ENCODE measurements at places on chromosomes 1 and 21.
A peak's percentile ranks its signal among the peaks of the same experiment; 100 is the strongest.

GRCh38 chr21:36155603-36156338 is 853 bp upstream of the DOP1B start:
- no peak for DNase-seq

- no peak for DNase-seq
Measured at GRCh38 chr1:158952416-158952815, 21.1 kb downstream of the PYHIN1 start.

- DNase-seq: no peak
Measured at GRCh38 chr1:185409763-185410528, 92.9 kb upstream of the IVNS1ABP start.

- no peak for DNase-seq
Measured at GRCh38 chr1:85413169-85413568, 51.8 kb downstream of the DDAH1 start.

DNA sequence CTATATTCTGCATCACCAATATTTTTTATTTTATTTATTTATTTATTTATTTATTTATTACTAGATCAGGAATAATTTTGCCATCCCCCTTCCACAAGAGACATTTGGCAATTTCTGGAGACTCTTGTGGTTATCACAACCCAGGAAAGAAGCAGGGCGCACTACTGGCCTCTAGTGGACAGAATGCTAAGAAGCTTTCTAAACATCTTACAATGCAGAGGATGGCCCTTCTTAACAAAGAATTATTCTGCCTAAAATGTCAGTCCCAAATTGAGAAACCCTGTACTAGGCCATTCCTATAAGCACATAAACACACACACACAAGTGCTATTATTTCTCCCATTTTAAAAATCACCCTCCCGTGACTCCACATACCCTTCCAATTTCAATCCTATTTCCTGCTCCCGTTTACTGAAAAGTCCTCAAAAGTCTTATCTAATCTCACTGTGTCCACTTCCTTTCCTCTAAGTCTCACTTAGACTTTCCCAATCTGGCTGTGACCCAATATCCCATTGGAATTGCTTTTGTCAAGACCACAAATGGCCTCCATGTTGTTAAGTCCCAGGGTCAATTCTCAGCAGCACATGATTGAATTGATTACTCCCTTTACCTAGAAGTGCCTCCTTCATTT is 43.7 kb upstream of the RNF11 start:
- DNase-seq: peak; percentile 13

DNA sequence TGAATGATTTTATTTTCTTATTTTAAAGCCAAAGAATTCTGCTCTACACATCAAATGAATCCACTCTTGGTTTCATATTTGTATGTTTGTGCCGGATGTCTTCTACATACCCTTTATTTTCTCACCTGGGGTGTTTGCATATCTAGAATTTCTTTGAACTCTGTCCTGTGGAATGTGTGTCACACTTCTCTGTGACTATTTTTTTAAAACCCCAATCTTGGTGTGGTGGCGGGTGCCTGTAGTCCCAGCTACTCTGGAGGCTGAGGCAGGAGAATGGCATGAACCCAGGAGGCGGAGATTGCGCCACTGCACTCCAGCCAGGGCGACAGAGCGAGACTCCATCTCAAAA is 35.4 kb downstream of the CENPF start:
- DNase-seq: no peak

DNA sequence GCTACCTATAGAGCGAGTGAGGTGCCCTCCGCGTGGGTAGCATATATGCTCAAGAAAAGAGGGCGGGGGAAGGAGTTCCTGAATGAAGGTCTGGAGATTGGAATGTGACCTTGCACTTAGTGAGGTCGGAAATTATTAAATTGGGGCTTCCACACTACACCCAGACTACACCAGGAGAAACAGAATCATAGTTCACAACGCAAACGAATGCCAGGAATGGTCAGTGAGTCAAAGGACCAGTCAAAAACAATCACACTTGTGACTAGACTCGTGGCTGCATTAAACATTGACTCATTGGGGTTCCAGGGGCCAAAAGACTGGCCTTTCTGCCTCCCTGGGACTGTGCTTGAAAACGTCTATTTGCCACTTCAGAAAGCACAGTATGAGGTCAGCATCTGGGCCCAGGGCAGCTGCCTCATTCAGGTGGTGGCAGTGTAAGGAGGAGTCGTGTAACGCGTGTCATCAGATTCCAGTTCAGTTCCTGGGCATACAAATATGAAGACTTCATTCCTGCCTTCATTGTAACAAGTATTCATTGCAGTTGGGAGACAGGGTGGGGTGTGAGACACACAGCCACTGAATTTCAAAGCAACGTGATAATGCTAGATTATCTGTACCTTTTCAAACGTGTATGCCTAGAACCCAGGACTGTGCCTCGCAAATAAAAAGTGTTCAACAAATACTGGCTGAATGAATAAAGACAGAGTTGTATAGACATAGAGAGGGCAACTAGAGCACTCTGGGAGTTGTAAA is at the start of gene YOD1:
Gene YOD1, minus strand, starts transcription at position 18 of the 753 bp plus-strand sequence. CDS start 178 bp downstream, outside the sequence.
- DNase-seq: no peak

DNA sequence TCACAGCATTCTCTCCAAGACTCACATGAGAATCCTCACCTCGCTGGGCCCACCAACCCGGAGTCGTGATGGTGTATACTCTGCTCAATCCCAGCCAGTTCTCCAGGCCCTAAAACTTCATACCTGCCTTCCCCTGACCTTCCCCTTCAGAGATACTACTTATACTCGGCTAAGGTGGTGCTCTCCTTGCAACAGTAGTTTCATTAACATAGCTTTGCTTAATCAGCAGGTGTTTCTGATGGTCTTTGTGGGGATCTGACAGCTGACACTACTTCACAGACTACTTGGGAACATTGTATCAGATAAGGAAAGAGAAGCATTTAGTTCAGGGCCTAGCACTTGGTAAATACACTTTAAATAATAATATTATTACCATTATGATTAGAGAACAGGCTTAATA is 301.5 kb upstream of the DAB1 start:
- no peak for DNase-seq

DNA sequence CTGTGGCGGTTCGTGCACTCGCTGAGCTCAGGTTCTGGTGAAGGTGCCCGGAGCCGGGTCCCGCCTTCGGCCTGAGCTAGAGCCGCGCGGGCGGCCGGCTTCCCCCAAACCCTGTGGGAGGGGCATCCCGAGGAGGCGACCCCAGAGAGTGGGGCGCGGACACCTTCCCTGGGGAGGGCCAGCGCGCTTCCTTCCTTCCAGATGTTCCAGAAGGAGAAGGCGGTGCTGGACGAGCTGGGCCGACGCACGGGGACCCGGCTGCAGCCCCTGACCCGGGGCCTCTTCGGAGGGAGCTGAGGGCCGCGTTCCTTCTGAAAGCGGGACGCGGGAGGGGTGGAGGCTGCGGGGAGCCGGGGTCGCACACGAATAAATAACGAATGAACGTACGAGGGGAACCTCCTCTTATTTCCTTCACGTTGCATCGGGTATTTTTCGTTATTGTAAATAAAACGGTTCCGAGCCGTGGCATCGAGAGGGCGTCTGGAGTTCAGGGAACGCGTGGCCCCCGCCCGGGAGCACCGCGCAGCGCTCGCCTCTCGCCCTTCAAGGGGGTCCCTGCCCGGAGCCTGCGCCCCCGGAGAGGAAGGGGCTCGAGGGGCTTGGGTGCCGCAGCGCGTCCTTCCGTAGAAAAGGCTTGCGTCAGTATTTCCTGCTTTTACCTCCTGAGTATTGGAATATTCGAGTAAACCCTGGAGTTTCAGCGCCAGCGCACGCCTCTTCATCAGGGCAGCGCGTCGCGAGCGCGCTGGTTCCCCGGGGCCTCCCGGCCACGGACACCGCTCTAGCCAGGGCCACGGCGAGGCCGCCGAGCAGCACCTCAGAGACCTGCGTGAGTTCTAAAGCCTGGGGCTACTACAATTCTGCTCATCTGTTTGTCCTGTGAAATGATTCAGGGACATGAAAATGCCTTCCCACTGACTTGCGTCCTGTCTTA is 11.5 kb downstream of the YBEY start:
- DNase-seq: no peak

- no peak for DNase-seq
Measured at GRCh38 chr1:109535971-109536491, 3.6 kb upstream of the GPR61 start.

GRCh38 chr1:202462342-202463076 is 114.0 kb downstream of the PPP1R12B start:
- DNase-seq: no peak

DNA sequence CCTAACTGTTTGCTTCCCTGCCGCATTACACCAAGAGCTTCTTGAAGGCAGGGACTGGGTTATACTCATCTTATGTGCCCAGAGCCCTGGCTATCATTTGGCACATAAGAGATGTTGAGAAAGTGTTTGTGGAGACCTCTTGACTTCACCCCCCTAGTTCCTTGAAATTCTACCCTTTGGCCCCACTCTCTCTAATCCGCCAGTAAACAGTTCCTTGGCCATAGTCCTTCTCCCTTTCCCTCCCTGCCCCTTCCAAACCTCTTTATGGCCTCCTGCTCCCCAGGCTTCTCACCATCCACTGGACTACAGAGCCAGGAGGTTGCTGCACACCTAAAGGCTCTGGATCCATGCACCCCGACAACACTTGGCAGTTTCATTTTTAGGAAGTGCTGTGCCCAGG is 1.5 kb upstream of the CDK18 start:
- DNase-seq: no peak

- no peak for DNase-seq
Measured at GRCh38 chr1:10671090-10671489, 125.4 kb downstream of the CASZ1 start.

- no peak for DNase-seq
Measured at GRCh38 chr1:98196012-98196411, 275.2 kb upstream of the DPYD start.

DNA sequence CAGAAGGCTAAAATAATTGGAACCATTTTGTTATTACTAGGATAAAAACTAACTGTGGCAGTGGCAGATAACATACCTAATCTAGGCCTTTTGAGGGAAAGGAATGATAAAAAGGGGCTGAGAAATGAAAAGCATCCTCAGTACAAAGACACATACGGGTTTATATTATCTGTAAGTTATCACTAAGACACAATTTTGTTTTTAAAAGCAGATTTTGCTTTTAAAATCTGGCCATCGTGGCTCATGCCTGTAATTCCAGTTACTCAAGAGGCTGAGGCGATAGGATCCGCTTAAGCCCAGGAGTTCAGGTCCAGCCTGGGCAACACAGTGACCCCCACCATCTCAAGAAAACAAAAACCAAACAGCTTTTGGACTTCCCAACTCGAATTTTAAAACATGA is 24.8 kb upstream of the HP1BP3 start:
- no peak for DNase-seq

GRCh38 chr21:39885119-39885848 is 18.0 kb downstream of the PCP4 start:
- no peak for DNase-seq

- no peak for DNase-seq
Measured at GRCh38 chr1:203726417-203726867, 38.5 kb upstream of the LAX1 start.

GRCh38 chr1:85806236-85806965 is 98.2 kb upstream of the ZNHIT6 start:
- DNase-seq: no peak

GRCh38 chr1:26129778-26130177 is 18.2 kb downstream of the PDIK1L start:
- no peak for DNase-seq

DNA sequence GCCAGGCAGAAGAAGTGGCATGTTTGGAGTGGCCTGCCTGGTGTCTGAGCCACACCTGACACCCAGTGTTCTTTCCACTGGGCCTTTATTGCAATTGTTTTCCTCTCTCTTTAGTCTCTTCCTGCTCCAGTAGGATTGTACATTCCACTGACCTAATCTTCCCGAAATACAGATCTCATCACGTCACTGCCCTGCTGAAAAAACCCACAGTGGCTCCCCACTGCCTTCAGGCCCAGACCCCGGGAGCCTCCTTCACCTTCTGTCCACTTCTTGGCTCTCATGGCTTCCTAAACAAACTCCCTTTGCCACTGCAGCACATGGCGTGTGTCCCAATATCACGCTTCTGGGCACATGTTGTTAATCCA is 25.3 kb upstream of the ATP5PO start:
- no peak for DNase-seq

GRCh38 chr1:30412241-30413110 is 310.9 kb downstream of the MATN1 start:
- DNase-seq: no peak

DNA sequence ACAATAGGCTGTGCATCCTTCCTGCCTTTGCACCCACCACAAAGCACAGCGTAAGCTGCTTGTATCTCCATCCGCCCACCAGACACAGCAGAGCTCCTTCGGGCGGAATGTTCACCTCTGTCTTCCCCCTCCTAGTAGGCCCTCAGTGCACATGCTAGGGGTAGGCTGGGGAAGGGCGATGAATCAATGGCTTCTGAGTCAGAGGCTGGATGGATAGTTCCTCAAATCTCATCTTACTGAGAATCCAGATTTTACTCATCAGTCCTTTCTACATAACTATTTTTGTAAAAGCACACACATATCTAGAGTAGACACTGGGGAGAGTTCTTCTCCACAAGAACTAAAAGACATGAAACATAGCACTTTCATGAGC is 73.8 kb downstream of the BCAR3 start:
- DNase-seq: no peak

GRCh38 chr1:147238053-147238902 is 4.2 kb upstream of the CHD1L start:
- DNase-seq: no peak

DNA sequence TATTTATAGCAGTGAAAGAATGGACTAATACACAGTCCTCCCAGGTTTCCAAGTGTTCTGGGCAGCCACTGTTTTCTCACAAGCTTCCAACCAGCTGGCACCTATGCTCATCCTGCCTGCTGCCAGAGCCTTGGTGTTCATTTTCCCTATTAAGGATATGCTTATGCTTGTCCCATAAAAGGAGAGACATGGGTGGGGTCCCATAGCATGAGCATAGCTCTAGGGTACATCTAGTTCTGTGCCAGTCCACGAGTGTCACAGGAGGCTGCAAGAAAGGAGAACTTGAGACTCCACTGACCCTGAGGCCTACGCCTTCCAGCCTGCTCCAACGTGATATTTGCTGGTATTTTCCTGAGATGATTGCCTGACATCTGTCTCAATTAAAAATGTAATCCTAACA is 192.4 kb upstream of the PTGFR start:
- DNase-seq: no peak

DNA sequence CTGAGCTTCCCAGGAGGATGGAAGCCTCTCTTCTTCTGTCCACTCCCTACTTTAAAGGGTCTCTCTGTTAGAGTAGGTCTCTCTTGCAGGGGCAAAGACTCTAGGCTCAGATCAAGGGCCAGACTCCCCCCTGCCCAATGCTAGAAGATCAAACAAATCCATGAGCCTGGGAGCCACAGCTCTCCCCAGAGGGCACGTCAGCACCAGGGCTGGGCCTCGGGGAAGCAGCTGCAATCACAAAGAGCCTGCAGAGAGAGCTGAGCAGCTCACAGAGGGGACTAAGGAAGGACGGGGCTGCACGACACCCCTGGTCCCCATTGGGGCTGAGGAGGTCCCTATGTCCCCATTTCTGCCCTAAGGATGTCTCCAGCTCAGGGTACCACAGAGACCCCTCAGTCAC is 3.9 kb downstream of the CNTN2 start:
- DNase-seq: no peak

GRCh38 chr1:39148942-39149341 is 55.6 kb upstream of the MACF1 start:
- DNase-seq: no peak

All from thoracic aorta (tissue), 2 donors.